ENCODE measurements at places on chromosomes 7 and 10.
A peak's percentile ranks its signal among the peaks of the same experiment; 100 is the strongest.

DNA sequence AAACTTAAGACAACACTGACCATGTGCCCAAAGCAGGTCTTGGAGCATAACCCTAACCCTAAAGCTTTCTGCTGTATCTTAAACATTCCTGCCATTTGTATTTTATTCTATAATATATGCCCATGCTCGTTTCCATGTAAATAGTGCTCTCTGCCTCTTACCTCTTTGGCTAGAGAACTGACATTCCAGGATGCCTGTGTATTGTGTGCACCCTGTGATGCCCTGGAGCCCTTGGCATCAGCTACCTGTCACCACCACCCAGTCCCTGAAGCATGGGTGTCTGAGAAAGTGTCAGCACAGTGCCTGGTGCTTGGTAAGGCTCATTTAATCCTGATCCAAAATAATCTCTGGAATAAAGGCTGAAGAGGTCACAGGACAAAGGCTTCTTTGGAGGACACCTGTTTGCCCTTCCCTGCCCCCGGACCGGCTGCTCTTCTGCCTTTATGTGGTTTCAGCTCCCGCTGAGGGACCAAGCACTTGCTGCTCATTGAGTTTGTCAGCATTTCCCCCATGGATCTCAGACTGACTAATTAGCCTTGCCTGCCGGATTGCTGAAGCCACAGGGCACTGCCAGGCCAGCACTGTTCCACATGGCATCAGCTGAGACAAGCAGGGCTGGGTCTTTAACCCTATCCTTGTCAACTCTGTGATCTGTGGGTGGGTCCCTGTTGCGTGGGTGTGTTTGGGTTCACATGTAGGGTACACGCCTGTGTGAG is 139.1 kb upstream of the SORCS3 start:
- no peak for DNase-seq

DNA sequence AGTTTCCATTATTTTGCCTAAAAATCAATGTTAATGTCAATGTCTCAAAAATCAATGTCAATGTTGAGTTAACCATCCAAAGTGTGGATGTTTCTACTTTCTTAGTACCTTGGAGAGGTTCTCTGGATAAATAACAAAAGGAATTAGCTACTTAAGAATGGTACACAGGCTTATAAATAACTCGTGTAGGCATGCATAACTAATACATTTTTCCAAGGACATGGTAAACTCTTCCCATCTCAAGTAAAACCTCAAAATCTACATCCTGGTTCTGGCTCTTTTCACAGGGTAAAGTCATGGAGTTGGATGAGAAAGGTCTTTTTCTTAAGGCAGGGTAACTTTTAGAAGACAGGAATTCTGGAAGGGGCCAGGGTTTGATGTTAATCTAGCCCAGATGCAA is 59.9 kb downstream of the CAV1 start:
- no peak for DNase-seq

- no peak for DNase-seq
Measured at GRCh38 chr7:28627263-28627653, 214.9 kb downstream of the CREB5 start.

- DNase-seq = no peak
Measured at GRCh38 chr7:14275356-14275755, 285.9 kb upstream of the ETV1 start.

DNA sequence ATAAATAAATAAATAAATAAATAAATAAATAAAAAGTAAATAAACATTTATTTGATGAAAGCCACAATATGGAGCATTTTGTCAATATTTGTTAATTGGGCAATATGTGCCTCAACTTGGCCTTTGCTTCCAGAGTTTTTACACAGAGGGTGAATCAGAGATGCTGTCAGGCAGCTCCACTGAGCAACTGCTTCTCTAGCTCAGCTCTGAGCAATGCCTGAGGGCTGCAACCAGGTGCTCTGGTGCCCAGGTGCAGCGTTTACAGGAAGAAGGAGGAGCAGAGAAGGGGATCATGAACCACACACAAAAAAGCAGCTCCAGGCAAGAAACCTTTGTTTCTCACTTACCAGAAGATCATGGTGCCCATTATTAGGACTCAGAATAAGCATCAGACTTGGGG is 876.2 kb upstream of the AUTS2 start:
- DNase-seq = no peak

- DNase-seq = no peak
Measured at GRCh38 chr10:110022716-110023504, 15.1 kb downstream of the ADD3 start.

DNA sequence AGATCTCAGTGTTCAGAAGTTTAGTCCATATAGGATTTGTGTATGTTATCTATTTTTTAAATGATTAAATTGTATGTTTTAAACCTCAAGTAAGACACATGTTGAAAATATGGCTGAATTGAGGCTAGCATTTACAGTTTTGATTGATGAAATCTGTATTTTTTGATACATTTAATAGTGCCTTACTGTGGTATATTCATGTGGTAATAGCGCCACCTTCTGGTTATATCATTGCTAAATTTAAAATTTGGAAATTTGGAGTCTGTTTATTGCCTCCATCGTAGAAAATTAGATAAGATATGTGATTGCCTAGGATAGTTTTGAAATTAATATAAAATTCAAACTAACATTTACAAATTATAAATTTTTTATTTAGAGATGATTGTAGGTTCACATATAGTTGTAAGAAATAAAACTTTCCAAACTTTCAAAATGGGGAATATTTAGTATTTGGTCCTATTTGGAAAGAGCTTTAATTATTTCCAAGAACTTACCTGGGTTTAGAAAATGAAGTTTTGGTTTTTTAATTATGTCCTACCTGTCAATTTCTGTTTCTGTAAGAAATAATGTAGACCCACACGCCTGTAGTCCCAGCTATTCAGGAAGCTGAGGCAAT is 19.1 kb upstream of the ARMS2 start:
- DNase-seq = peak; percentile 70

DNA sequence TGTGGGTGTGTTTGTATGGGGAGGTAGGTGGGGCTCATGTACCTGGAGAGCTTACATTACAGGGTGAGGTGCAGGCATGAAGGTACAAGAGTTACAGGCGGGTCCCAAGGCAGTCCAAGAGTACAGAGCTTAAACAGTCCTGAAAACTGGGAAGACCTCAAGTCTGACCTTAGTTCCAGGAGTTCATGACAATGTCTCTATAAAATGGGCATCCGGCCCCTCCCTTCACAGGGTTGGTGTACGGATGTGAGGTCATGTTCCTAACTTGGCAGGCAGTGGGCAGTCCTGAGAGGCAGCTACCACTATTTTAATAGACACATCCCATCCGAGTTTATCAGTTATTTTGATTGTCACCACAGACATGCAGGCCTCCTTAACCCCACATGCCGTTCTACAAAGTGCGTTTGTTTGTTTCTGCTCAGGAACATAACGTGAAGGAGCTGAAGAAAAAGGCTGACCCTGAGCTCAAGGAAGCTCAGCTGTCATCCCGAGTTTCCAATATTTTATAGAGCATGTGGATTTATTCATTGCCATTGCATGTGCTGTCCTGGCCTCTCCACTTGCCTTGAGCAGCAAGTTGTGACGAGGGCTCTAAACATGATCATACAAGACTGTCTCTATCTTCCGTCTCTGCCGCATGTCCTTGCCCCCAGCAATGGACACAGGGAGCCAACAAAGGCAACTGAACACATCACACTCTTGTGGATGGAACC is 647.5 kb upstream of the IGFBP3 start:
- no peak for DNase-seq

DNA sequence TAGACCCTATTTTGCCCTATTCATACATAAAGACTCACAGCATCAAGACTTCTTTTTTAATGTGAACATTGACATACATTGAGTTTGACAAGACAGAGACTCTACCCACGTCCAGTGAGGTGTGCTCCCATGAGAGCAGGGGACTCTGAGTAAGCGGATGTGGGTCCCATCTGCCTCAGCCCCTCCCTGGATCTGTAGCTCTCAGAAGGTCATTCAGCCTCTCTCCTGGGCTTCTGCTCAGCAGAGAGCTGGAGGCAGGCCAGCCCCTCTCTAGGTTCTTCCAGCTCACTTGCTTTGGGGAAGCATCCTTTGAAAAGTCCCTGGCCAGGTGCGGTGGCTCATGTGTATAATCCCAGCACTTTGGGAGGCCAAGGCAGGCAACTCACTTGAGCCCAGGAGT is 146.9 kb upstream of the ZMIZ1 start:
- no peak for DNase-seq

- DNase-seq = no peak
Measured at GRCh38 chr7:20402747-20403230, 72.1 kb downstream of the ITGB8 start.

GRCh38 chr7:127393368-127394058 is 1.0 kb upstream of the ZNF800 start:
- no peak for DNase-seq

DNA sequence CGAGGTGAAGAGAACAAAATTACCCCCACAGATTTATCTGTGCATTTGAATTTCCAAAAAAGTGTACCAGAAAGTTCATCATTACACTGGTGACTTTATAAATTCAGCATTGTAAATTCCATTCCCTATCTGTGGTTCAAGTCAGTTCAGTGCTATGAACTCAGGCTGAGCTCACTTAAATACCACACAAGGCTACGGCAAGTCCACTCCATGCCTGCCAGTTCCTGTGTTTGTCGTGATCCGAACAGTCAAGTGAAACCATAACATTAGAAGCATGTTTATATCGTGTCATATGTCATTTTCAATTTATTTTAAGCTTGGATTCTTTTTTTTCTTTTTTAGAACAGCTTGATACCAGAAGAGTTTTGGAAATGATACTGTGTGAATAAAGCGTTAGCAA is 14.8 kb downstream of the MBL2 start:
- no peak for DNase-seq

- DNase-seq = no peak
Measured at GRCh38 chr7:66919304-66919703, 1.7 kb upstream of the TMEM248 start.

DNA sequence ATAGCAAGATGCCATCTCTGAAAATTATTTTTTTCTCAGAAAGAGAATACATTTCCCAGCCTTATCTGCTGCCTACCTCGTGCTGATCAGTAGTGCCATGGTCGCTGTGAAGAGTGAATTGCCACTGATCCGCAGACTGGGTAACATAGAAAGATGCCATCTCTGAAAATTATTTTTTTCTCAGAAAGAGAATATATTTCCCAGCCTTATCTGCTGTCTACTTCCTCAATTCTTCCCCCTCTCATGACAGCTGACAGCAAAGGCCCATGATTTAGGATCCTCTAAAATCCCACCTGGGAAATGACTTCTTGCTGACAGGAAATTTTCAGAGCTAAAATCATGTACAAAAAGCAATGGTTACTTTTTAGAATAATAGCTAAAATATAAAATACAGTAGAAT is 92.5 kb upstream of the AHR start:
- no peak for DNase-seq

GRCh38 chr10:19817231-19817933 is 1.1 kb downstream of the PLXDC2 start:
- DNase-seq = no peak

DNA sequence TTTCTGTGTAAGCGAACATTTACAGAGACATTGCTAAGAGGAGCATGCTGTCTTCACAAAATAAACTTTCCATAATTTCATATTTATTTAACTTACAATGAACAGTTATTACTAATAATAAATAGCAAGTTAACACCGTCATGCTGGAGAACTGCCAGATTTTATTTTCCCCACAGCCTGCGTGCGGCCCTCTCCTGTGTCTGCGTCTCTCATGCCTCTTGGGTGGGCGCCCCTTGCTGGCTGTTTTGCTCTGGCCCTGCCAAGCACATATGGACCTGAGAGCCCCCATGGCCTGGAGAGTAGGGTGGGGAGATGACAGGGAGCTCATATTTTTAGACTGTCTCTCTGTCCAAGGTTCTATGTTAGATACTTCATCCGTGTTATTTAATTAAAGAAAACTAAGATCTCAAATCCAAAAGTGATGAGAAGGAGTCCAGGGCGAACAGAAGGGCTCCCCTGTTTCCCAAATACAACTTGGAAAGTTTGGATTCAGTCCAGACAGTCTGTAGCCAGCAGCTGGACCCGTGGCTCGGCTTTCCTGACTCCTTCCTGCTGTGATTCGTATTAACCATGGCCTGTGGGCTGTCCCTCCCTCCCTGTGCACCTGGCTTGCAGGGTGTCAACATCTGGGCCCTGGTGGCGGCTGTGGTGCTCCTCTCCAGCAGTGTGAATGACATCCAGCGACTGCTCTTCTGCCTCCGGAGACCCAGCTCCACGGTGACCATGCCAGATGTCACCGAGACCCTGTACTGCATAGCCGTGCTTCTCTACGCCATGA is 20.5 kb downstream of the FBH1 start:
- no peak for DNase-seq

DNA sequence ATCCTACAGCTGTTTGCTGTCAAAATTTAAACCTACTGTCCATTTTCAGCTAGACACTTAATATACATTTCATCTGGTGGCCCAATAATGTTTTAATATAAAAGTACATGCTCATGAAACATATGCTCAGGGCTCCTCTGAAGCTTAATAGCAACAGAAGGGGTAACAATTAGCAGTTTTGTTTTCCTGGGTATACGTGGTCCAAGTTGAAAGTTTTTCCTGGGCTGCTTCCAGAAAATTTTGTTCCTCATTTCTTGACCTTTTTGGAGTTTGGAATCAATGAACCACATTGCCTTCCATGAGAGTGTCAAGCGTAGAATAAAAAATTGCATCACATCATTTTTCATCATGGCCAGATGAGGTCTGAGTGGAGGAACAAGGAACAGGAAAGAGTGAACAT is 537.3 kb upstream of the MGMT start:
- DNase-seq = no peak

DNA sequence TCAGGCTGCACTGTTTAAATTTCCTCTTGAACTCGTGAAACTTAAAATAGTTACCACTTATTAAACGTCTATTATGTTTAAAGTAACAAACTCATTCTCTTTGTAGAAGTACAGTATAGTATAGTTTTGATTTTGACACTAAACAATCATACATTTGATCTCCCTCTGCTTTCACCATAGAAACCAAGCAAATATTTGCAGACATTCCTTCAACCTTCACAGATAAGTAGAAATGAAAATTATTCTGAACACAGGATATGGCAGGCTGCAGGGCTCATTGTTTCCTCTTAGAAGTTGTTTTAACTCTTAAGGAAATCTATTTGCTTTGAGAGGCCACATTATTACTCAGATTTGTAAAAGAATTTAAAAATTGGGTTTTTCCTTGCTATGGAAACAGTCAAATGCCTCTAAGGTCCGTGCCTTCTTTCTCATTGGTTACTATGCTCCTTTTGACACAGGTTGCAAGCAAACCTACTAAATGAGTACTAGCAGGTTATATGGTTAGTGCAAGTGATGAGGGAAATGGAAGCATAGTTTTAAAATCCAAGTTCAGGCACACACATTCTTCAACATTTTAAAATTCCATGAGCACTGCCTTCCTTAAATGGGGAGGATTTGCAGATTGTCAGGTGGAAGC is 92.8 kb upstream of the FAM133B start:
- DNase-seq = peak; percentile 21

DNA sequence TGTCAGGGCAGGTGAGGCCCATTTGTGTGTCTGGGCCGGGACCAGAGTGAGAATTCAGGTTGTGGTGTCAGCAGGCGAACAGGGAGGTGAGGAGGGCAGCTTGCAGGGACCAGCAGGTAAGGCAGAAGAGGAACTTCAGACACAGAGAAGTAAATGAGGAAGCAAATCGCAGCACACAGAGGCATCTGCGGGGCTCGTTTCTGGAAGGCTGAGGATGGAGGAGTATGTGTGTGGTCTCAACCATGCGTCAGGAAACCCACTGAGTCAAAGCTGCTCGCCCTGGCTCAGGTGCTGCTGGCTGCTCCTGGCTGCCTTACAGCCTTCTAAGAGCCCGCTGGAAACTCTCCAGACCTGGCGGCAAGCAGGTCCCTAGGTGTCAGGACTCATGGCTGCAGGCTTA is 26.9 kb upstream of the PITRM1 start:
- DNase-seq = no peak
